ENCODE measurements at places on chromosomes 16 and 17.

- DNase-seq: no peak
These were observed 100.9 kb upstream of the MON1B start for GRCh38 chr16:77090062-77090461.

DNA sequence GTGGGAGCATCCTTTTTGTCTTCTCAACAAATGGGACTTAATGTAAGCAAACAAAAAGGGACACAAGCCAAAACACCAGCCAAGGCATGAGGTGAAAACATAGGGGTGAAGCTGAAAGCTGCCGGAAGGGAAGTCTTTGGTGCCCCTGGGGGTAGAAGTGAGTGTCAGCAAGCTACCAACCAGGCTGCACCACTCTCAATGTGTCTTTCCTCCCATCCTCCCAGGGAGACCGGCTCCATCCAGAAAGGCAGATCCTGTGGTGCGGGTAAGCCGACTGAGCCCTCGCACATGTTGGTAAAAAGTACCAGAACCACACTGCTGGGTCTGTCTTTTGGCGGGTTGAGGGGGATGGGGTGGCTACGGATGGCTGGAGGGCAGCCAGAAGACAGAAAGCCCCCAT, 52.0 kb upstream of the SREBF1 start:
- DNase-seq: no peak

DNA sequence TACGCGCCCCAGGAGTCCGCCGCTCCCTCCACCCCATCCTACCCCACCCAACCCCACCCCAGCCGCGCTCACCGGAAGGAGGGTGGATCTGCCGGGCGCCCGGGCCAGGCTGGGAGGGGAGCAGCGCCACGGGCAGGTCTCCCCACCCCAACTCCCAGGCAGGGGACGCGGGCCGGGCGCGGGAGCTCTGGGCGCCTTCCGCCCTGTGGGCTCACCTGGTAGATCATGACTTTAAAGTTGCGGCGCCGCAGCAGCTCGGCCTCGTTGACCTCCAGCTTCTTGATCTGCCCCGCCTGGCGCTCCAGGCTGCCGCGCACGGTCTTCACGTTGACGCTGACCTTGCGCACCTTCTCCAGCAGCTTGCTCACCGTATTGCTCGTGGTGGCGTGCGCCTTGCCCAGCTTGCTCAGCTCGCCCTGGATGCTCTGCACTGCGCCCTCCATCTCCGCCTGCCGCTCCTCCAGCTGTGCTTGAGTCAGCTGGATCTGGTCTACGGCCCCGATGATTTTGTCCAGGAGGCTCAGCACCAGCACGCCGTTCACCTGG, 571 bp downstream of the CAVIN1 start:
- DNase-seq: peak; percentile 52

GRCh38 chr16:79517156-79517555, 83.4 kb downstream of the MAF start:
- DNase-seq: no peak

GRCh38 chr17:44063704-44064639, 2.5 kb downstream of the LSM12 start:
- no peak for DNase-seq

GRCh38 chr17:40075201-40075941, 12.6 kb downstream of the THRA start:
- peak; percentile 73 for DNase-seq

DNA sequence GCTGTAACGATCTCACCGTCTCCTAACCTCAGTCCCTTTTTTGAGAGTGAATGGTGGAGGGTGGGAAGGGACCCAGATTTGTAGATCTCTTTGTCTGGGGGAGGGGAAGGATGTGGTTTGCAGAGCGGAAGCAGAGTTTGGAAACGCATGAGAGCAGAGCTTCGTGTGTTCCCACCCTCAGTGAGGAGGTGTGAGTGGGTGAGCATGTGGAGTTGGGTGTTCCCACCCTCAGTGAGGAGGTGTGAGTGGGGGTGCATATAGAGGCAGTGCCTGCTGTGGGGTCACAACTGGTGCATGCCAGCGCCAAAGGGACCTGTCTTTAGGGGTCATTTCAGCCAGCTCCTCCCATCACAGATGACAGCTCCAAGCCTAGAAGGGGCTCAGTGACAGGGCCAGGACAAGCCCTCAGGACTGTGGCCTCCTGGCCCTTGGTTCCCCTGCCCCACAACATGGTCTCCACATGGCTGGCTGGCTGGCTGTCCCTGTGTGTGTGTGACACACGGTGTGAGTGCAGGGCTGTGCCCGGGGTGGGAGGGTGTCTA, 1.8 kb upstream of the CISD3 start:
- DNase-seq: peak; percentile 82

DNA sequence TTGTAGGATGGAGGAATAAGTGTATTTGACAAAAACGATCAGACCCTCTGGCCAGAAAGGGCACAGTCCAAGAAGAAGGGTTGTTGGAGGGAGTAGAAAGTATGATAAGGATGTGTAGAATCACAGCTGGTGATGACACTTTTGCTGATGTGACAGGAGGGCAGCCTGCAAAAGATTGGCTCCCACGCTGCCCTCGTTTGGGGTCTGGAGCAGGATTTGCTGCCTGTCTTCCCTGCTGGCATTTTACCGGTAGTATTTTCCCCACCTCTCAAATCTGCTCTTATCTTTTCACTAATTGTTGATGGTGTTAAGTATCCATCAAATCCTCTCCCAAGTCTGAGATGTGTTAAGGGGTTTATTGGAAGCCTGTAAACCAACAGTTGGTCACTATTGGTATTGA, 208.8 kb downstream of the CCDC182 start:
- no peak for DNase-seq

DNA sequence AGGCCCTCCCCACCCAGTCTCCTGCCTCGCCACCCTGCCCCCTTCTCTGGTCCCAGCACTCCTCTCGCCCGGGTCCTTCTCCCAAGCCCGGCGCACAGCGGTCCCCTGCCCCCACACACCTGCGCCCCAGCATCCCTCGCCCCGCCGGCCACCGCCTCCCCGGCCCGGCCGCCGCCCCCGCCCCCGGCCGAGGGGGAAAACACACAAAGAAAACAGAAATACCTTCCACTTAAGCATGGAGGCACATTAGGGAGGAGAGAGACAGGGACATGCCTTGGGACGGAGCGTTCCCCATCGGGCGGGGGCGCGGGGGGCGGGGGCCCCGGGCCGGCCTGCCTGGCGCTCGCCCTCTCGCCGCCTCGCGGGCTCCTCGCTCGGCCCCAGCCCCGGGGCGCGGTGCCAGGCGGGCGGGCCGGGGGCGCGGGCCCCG, 326 bp downstream of the SRCIN1 start:
- DNase-seq: no peak

DNA sequence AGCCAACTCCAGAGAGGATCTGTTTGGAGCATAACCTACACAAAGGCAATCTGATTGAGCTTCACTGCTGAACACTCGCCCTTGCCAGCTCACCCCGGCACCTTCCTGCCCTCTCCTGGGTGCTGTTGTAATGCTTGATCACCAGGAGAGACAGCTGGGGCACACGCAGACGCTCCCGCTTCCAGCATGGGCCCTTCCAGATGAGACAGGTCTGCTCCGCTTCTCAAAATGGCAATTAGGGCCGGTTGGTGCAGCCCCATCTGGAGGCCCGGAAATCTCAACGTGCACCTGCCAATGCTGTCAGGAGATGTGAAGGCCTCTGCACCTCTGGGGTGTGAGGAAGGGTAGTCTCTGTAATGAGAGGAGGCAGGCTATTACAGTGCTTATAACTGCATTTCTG, 206.1 kb downstream of the ABCC12 start:
- DNase-seq: no peak

GRCh38 chr17:750431-751037, 1.5 kb downstream of the GEMIN4 start:
- no peak for DNase-seq

DNA sequence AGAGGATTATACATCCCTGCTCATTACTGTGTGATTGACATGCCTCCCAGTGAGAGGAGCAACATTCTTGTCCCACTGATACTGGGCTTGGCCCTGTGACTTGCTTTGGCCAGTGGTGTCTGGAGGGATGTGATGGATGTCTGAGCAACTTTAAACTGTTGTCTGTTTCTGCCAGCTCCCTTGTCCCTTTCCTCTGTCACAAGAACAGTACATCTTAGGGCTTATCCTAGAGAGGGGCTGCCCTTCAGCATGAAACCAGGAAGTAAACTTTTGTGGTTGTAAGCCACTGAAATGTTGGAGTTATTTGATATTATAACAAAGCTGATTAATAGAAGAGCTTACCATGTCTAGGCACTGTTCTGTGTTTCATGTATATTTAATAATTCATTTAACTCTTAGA, 82.9 kb upstream of the GPRC5B start:
- DNase-seq: no peak

DNA sequence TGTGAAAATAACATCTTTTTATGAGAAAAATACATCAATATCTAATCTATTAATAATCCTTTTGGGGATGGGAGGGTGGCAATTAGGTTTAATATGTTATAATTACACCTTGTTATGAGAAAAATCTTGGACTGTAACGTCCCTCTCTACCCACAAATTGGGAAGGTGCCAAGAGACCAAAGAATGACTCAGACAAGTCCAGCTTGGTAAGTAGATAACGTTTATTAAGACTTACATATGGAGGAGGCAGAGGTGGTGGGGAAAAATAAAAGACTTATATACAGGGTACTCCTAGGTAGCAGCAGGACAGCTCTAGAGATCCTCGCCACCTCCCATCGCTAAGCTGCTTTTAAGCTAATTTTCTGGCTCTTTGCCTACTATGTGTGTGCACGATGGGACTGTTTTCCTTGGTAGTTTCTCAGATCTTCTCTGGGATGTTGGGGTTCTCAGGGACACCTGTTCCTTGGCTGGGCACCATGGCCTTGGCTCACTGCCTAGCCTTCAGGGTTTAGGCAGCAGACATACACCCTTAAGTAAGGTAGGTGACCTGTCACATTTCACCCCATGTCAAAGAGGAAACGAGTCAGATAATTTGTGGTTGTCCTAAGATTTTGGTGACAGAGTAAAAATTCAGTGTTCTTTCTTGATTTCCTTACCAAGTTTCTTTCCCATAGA, 31.5 kb downstream of the RBL2 start:
- DNase-seq: no peak

GRCh38 chr17:72766761-72767356, 325.6 kb downstream of the SLC39A11 start:
- no peak for DNase-seq

DNA sequence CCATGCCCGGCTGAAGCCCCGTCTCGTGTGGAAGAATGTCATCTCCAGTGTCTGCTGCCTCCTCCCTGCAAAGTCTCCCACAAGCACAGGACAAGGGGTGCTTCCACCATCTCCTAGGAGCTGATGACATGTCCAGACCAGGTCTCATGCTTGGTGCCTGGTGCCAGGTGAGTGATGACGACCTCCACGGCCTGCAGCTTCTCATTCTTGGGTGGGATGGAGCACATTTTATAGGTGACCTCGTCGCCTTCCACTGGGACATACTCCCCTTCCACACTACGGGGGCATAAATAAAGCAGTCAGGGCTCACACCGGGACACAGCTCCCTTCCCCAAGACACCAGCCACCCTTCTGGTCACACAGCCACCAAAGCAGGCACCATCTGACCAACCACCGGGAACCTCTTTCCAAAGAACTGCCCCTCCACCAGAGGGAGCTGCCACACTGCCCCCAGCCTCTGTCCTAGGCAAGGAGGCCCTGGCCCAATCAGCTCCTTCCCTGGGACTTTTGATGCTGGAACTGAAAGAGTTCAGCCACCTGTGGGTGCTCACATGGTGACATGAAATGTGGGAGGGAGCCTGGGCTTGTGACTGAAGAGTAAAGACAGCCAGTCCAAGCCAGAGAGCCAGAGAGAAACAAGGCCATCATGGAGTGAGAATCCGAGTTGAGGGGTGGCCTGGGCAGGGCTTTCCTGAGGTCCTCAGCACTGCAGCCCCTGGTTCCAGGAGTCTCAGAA, 13.6 kb downstream of the CARHSP1 start:
- peak; percentile 34 for DNase-seq

GRCh38 chr16:50645563-50646220, 35.4 kb downstream of the SNX20 start:
- no peak for DNase-seq

GRCh38 chr16:73028263-73028662, 19.7 kb downstream of the ZFHX3 start:
- DNase-seq: no peak

- no peak for DNase-seq
These were observed 39.9 kb upstream of the CCDC182 start for GRCh38 chr17:57785022-57785421.

DNA sequence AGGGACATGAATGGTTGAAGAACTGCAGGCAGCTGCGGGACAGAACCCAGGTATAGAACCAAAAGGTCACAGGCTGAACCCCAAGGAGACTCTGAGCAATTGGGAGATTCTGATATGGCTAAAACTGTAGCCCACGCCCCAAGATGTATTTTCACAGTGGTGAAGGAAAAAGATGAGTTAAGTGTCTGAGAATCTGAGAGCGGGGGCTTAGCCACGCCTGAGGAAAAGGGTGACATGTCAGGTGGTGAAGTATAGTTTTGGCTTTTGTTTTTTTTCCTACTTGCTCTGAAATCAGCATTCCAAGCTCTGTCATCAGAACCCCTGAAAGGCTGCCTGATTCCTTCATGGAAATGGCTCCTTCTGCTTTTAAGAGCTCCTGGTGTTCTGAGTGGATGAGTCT, 73.3 kb downstream of the AKAP1 start:
- no peak for DNase-seq

GRCh38 chr16:69382421-69382820, 3.4 kb downstream of the TERF2 start:
- no peak for DNase-seq

GRCh38 chr17:80246726-80247125, 13.9 kb upstream of the RNF213 start:
- DNase-seq: no peak

- DNase-seq: no peak
These were observed 14.1 kb downstream of the ATP2C2 start for GRCh38 chr16:84382396-84382795.

DNA sequence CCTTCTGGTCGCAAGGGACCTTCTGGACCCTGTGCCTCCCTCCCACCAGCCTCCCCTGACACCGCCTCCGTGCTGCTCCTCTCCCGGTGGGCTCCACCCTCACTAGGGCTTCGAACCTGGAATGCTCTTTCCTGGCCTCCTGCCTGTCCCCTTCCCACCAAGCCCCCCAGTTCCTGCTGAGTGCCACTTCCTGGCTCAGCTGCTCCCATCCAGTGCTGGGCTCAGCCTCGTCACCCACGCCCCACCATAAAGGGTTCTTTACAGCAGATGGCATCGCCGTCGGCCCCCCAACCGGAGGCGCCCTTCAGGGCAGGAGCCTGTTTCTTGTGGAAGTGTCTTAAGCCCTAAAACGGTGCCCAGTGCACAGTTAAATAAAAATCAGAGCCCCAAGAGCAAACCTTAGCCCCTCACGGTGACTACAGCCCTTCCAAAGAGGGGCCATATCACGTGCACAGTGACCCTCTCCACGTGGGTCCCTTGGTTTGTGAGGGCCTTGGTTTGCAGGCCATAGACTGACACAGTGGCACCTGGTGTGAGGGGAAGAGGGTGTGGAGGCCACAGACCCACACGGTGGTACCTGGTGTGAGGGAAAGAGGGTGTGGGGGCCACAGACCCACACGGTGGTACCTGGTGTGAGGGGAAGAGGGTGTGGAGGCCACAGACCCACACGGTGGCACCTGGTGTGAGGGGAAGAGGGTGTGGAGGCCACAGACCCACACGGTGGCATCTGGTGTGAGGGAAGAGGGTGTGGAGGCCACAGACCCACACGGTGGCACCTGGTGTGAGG, 111.4 kb downstream of the METRNL start:
- DNase-seq: peak; percentile 18

GRCh38 chr17:30232824-30233427, 2.6 kb downstream of the SLC6A4 start:
- DNase-seq: no peak
